ENCODE measurements at places on chromosomes 2 and 18. TPM values are rescaled to one million over a fixed set of nuclear protein-coding genes. Genes with fewer than 3 reads are reported as not detected.
A peak's percentile ranks its signal among the peaks of the same experiment; 100 is the strongest.

Gene RGPD3
- total RNA-seq = 0.15 TPM

Gene CYP20A1
- total RNA-seq = 15.2 TPM

Gene UGT1A6
- total RNA-seq = not detected

Gene CHRNA1
- 0.41 TPM for total RNA-seq

Gene INHA
- not detected for total RNA-seq

Gene DNER
- 0.15 TPM for total RNA-seq

GRCh38 chr2:101690547-101691152, 6.9 kb upstream of the MAP4K4 start:
- H3K27me3 ChIP-seq = peaks cover 1% of the 10 kb centered on the region
- peaks cover 10% of the 10 kb centered on the region for H3K4me1 ChIP-seq
- H3K27ac ChIP-seq = no peak overlapping the region
- no peaks in the 10 kb centered on the region for H3K36me3 ChIP-seq
- H3K4me3 ChIP-seq = no peak overlapping the region

GRCh38 chr2:201108341-201108740, 7.6 kb upstream of the CFLAR start:
- DNase-seq = no peak
- H3K36me3 ChIP-seq = peaks cover 5% of the 10 kb centered on the region
- peaks cover under 1% of the 10 kb centered on the region for H3K4me1 ChIP-seq

DNA sequence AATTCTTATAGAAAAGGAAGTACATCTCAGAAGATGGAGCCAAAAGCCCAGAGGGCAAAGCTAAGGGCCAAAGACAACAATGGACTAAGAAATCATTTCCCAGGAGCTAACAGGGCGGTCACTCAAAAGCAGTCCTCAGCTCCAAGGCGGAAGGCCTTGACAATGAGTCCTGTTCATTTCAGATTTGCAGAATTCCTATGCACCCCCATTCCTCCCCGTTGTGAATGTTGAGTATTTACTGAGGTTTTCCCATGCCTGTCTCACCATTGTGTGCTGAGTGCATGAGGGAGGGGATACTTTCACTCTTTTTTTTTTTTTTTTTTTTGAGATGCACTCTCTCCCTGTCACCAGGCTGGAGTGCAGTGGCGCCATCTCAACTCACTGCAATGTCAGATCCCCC, 18.8 kb upstream of the DTNB start:
- no peak for DNase-seq
- no peaks in the 10 kb centered on the region for H3K4me1 ChIP-seq
- H3K27me3 ChIP-seq = no peaks in the 10 kb centered on the region
- H3K27ac ChIP-seq = no peak overlapping the region
- no peak overlapping the region for H3K4me3 ChIP-seq

DNA sequence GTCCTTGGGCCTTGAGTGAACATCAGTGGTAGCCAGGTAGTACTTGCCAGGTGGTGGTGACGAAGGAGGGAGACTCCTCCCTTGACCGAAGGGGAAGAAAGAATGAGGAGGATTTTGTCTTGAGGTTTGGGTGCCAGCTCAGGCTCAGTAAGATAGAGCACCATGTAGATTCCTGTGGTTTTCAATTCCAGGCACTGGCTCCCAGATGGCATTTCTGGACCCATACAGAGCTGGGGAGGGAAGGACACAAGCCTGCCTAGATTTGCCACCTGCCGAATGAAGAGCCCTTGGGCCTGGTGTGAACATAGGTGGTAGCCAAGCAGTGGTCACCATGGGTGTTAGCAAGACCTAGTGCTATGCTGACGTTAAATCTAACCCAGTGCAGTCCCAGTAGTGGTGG, 108.8 kb upstream of the UBE2E3 start:
- H3K4me3 ChIP-seq = no peak overlapping the region
- DNase-seq = no peak
- H3K27ac ChIP-seq = no peak overlapping the region
- H3K4me1 ChIP-seq = no peaks in the 10 kb centered on the region

DNA sequence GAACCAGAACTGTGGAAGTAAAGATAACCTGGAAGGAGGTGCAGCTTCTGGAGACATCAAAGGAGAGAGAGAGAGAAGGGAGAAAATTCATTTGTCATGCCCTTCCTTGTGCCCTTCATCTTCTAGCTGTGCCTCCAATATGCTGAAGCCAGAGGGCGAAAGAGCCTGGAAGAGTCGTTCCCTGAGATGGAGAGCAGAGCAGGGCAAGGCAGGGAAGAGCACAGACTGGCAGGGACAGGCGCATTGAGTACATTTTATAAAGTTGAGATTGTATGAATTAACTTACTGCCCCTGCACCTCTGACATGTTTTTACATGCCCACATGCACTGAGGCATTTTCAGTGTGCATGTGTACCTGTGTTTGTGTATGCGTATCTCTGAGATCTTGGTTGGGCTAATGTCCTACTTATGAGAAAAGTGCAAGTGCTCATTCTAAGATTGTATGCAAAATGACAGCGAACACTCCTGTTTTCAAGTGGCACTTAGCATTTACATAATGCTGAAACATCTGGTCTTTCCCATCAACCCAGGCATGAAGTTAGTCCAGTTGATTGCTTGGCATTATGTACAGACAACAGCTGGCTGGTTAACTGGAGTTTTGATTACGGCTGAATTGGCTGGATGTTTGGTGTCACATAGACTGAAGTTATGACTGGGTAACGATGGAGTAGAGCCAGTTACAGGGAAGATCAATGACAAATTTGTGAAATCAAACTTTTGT, 23.7 kb upstream of the MMADHC start:
- H3K27ac ChIP-seq = no peak overlapping the region
- no peaks in the 10 kb centered on the region for H3K36me3 ChIP-seq
- no peak overlapping the region for H3K4me3 ChIP-seq

DNA sequence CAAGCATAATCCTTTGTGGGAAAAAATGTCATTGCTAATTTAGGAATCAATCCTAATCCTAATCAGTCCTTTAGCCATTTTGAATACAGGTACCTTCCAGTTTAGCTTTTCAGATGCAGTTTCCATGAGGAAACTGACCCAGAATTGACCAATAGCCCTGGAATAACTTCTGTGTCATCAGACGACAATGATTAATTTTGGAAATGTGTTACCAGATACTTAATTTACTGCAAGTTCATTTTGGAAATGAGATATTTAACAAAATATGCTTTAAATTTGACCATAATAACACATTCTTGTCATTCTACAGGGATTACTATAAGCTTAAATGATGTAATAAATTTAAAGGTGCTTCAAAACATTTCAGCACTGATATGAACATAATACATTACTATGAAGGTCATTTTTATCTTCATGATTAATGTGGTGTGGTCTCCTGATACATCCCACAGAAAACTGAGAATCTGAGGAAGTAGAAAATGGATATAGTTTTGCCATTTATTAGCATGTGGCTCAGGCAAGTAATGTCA, 129.8 kb upstream of the SH3BP4 start:
- peaks cover 3% of the 10 kb centered on the region for H3K27me3 ChIP-seq
- no peak overlapping the region for H3K4me3 ChIP-seq
- no peaks in the 10 kb centered on the region for H3K36me3 ChIP-seq
- peaks cover 8% of the 10 kb centered on the region for H3K4me1 ChIP-seq
- no peak overlapping the region for H3K27ac ChIP-seq

DNA sequence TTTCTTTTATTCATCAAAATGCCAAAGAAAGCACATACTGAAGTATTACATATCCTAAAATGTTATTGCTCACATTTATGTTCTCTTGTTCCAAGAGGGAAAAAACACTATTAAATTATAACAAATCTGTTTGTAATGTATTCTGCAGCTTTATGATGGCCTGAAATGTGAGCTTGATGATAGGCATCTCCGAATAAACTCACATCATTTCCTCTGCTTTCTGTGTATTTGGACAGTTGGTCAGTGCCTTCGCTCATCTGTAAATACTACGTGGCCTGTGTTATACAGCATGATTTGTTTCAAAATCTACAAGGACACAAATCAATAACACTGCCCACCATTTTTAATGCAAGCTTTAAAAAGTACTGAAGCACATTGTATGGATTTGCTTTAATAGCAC, 672.8 kb upstream of the SYT4 start:
- no peaks in the 10 kb centered on the region for H3K27me3 ChIP-seq
- no peak for DNase-seq
- no peaks in the 10 kb centered on the region for H3K4me1 ChIP-seq
- H3K27ac ChIP-seq = no peak overlapping the region
- no peak overlapping the region for H3K4me3 ChIP-seq
- no peaks in the 10 kb centered on the region for H3K36me3 ChIP-seq

- H3K27ac ChIP-seq = no peak overlapping the region
- no peak overlapping the region for H3K4me3 ChIP-seq
- no peaks in the 10 kb centered on the region for H3K27me3 ChIP-seq
- DNase-seq = no peak
Measured at GRCh38 chr2:102771114-102771513, 9.3 kb downstream of the TMEM182 start.

DNA sequence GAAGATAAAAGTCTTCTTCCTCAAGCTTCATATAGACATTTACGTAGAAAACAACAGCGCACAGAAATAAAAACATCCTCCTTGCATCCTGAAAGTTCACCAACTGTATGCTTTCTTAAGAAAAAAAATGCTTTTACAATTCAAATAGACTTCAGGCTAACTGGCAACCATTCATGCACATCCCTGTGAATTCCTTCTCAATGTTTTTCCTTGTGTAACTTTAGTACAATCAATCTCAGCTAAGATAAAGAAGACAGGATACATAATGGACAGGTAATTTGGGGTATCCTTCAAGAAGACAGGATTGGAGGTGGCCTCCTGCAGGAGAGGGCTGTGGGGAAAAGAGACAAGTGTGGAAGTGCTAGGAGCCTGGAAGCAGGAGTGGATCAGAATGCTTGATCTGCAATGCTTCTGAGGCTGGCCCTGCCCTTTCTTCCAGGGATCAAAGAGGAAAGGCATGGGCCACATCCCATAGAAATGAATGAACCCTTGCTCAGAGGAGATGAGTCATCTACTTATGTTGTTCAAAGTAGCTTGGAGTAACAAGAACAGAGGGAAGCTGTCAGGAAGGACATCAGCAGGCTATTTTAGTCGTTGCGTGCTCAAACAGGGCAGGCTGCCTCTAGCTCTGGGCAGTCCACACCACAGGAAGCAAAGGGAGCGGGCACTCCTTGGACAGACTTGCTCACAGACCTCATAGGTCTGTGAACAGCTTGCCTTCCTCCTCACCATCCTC, 126.6 kb downstream of the TMEM131 start:
- H3K4me1 ChIP-seq = peaks cover 17% of the 10 kb centered on the region
- peaks cover 2% of the 10 kb centered on the region for H3K27me3 ChIP-seq
- DNase-seq = no peak
- H3K36me3 ChIP-seq = peaks cover 7% of the 10 kb centered on the region
- no peak overlapping the region for H3K4me3 ChIP-seq

- H3K36me3 ChIP-seq = no peaks in the 10 kb centered on the region
- no peak overlapping the region for H3K27ac ChIP-seq
- peaks cover 2% of the 10 kb centered on the region for H3K27me3 ChIP-seq
- no peak for DNase-seq
- no peaks in the 10 kb centered on the region for H3K4me1 ChIP-seq
- no peak overlapping the region for H3K4me3 ChIP-seq
Measured at GRCh38 chr2:212402316-212402715, 136.3 kb downstream of the ERBB4 start.

DNA sequence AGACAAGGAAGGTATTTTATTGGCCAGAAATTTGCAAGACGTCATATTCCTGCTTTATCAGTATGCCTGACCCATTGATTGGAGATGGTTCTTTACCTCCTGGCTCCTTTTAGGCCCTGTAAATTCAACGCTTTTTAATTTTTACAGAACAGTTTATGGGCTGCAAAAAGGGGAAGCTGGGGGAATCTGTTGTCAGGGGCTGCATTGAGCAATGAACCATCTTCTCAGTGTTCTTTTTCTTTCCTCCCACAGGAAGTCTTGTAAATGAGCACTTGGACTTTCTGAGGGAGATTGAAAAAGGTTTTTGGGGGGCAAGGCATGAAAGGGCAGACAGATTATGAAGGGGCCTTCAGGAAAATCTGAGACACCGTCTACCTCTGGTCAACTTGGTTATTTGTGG, 503.6 kb upstream of the TNP1 start:
- no peaks in the 10 kb centered on the region for H3K36me3 ChIP-seq
- H3K4me3 ChIP-seq = no peak overlapping the region
- DNase-seq = no peak

- no peak overlapping the region for H3K27ac ChIP-seq
- H3K27me3 ChIP-seq = peaks cover 12% of the 10 kb centered on the region
- peak overlapping the region; percentile 84 for H3K4me3 ChIP-seq
Measured at GRCh38 chr2:27715318-27716210, 51.9 kb downstream of the SLC4A1AP start.
